Melanocyte of skin (primary cell): ENCODE measurements at places on chromosomes 12 and 14. TPM values are rescaled to one million over a fixed set of nuclear protein-coding genes. Genes with fewer than 3 reads are reported as not detected.

Gene POTEG
- not detected in 2 replicates for total RNA-seq

Gene RNASE3
- not detected in 2 replicates for total RNA-seq

Gene PIK3C2G
- not detected in 2 replicates for total RNA-seq

Gene HSPA2
- 8.9 and 27.6 TPM in 2 replicates for total RNA-seq

Gene BDKRB1
- total RNA-seq = not detected in 2 replicates

Gene NFATC4
- 16.0 and 16.8 TPM in 2 replicates for total RNA-seq

Gene INSM2
- not detected in 2 replicates for total RNA-seq

Gene TAS2R9
- total RNA-seq = 0.46 and 0.67 TPM in 2 replicates

Gene TCL1B
- total RNA-seq = not detected in 2 replicates

Gene OTOGL
- total RNA-seq = under 0.01 and 0.15 TPM in 2 replicates

Gene SOCS2
- 26.5 and 34.5 TPM in 2 replicates for total RNA-seq

Gene TAS2R13
- 1.7 and 3.0 TPM in 2 replicates for total RNA-seq

Gene PRB2
- not detected in 2 replicates for total RNA-seq

Gene ATP6V1D
- 162 and 175 TPM in 2 replicates for total RNA-seq

Gene OAS3
- total RNA-seq = 194 and 302 TPM in 2 replicates

Gene CAPZA3
- not detected in 2 replicates for total RNA-seq
